ENCODE measurements at places on chromosomes 2 and 18.

DNA sequence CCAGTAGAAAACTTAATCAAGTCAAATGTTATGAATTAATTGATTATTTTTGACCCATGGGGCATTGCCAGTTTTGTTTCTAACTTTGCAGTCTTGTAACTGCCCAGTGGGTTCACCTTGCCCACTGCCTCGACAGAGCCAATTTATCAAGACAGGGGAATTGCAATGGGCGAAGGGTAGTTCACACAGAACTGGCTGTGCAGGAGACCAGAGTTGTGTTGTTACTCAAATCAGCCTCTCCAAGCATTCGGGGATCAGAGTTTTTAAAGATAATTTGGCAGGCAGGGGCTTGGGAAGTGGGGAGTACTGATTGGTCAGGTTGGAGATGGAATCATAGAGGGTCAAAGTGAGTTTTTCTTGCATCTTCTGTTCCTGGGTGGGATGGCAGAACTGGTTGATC, 168.5 kb upstream of the COPS8 start:
- no peak for DNase-seq

- DNase-seq, result no peak
Observed at GRCh38 chr2:100742277-100743254, 77.4 kb upstream of the NPAS2 start.

- no peak for DNase-seq
Observed at GRCh38 chr2:99445065-99445464, 44.8 kb downstream of the REV1 start.

- DNase-seq, result no peak
Observed at GRCh38 chr2:237412988-237413776, 782 bp downstream of the COL6A3 start.

DNA sequence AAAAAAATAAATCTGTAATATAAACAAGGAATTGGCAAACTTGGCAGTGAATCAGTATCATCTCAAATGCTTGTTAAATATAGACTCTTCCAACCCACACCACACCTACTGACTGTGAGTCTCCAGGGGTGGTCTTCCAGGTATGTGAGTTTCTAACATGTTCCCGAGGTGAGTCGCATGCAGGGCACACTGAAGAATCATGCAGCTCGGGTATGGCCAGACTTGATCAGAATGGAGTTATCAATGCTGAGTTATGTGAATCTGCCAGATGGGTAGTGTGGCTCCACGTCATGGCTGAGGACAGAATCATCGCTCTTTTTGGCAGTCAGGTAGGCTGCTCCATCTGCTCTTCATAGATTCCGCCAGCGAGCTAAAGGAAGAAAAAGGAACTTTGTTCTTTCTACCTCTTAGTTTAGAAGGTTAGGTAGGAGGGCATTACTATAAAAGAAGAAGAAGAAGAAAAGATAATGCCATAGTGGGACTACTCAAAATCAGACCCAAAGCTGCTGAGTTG, 1279.7 kb upstream of the ZEB2 start:
- no peak for DNase-seq

DNA sequence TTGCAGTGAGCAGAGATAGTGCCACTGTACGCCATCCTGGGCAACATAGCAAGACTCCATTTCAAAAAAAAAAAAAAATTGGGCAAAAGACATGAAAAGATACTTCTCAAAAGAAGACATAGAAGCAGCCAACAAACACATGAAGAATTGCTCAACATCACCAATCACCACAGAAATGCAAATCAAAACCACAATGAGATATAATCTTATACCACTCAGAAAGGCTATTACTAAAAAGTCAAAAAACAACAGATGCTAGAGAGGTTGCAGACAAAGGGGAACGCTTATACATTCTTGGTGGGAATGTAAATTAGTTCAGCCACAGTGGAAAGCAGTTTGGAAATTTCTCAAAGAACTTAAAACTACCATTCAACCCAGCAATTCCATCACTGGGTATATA, 43.1 kb upstream of the CHAC2 start:
- no peak for DNase-seq

DNA sequence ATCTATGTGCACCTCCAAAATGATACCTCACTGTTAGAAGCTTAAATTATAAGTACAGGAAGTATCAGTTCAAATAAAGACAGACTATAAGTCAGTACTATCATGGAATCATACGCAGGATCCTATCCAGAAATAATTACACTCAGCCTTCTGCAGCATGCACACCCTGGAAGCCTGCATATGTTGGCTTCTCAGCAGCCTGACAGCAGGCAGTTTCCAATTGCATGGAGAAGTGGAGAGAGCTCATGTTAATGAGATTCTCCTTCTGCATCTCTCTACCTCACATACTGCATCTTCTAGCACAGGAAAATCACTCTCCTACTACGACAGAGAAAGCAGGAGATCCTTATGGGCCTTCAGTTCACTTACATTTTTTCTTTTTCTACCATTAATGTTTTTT, 20.5 kb downstream of the NR4A2 start:
- DNase-seq, result no peak

DNA sequence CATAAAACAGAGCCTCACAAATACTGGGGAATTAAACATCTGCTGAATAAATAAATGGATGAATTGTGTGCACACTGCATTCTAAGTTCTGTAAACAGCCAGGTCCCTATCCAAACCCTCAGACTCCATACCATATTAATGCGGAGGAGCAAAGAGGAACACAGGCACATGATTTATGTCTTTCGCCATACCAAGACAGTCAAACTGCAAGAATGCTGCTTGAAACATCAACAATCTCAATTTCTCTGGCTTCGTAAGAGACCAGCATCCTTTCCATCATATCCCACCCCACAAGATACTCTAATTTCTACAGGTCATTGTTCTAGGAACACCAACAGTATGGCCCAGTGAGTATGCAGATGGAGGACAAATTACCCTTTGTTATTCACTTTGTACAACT, 15.0 kb downstream of the KANSL3 start:
- DNase-seq, result no peak

DNA sequence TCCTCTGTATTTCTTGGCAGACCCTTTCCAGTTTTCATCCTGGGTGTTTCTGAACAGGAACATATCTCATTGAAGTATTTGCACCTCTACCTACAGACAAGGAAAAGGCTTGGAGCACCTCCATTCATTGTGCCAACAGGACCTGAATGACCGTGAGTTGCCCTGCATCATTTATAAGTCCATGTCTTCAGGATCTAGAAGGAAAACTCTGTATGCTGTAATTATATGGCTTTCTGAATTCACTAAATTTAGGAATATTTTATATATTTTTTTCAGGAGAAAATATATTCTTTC, 402.3 kb upstream of the SLC14A2 start:
- DNase-seq, result no peak

DNA sequence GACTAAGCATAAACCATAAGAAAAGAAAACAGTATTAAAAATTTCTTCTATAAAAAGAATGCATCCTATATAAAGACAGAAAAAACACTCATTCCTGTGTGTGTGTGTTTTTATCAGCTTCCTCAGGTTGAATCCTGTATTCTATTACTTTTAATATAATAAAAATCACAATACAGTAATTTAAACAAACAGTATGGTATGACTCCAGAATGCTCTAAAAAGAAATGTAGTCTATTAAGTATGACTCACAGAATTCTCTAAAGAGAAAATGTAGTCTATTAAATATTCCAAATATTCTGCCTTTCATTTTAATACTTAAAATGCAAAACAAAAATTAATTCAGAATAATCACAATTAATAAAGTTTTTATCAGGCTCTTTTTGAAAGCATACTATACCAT, 19.8 kb downstream of the CCDC88A start:
- DNase-seq, result no peak

DNA sequence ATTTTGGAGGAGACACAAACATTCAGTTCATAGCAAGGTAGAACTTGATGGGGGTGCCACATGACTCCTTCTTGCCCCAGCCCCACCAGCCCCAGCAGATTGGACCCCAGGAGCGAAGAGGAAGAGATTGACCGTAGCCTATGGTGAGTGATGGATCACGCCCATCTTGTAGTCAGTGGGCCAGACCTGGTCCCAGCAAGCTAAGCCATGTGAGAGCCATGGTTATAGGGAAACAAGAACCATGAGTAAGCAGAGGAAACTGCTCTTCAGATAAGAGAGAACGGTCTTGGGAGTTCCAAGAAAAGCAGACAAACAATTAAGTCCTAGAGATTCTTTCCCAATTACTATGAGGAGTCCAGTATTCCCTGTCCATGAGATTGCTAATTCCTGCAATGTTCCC, 4.6 kb upstream of the TCF4 start:
- no peak for DNase-seq

- DNase-seq, result no peak
Observed at GRCh38 chr2:43009448-43009847, 217.0 kb downstream of the ZFP36L2 start.

DNA sequence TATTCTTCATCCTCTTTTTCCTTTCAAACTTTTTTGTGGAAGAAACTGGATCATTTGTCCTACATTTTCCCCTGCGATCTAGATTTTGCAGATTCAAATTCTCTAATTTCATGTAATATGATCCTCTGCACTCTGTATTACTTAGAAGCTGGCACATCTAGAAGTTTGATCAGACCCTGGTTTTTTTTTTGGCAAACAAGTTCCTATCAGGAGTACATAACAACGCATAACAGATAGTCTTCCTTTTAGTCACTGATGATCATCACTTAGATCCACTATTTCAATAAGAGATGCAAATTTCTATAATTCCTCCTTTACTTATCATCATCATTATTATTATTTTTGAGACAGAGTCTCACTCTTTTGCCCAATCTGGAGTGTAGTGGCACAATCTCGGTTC, 117.1 kb downstream of the CDH2 start:
- no peak for DNase-seq

GRCh38 chr2:201093573-201093972, 21.8 kb downstream of the NDUFB3 start:
- DNase-seq, result no peak

DNA sequence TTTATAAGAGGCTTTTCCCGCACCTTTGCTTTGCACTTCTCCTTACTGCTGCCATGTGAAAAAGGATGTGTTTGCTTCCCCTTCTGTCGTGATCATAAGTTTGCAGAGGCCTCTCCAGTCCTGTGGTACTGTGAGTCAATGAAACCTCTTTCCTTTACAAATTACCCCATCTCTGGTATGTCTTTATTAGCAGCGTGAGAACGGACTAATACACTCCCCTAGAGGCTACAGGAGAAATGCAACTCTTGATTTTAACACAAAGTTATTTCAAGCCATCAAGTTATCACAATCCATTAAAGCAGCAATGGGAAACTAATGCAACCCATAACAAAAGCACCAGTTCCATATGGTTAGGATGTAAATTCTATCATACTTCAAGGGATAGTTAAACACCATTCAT, 1378.8 kb upstream of the DDX18 start:
- DNase-seq, result no peak

DNA sequence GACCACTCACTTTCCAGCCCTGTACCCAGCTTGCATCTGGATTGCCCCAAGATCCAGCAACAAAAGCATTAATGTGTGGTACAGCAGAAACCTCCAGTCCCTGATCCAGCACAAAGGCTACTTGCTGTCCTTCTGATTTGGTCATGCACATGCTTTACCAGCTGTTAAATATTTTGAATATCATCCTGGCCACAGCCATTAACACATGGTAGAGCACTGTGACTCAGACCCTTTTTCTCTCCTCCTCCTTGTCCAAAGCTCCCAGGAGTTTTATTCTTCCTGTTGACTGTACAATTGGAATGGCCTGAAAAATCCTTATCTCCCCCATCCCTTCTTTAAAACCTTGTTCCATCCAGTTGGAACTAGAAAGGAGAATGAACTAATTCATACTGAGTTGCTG, 419.7 kb upstream of the TNP1 start:
- DNase-seq, result no peak

- DNase-seq, result no peak
Observed at GRCh38 chr2:119218478-119219064, 5.1 kb upstream of the STEAP3 start.

Data from stimulated activated CD4-positive, alpha-beta T cell treated with anti-CD3 and anti-CD28 coated beads, Interleukin-2, amount 100 ng/mL, for 24 hours (primary cell).